ENCODE measurements at places on chromosomes 12 and 14.

DNA sequence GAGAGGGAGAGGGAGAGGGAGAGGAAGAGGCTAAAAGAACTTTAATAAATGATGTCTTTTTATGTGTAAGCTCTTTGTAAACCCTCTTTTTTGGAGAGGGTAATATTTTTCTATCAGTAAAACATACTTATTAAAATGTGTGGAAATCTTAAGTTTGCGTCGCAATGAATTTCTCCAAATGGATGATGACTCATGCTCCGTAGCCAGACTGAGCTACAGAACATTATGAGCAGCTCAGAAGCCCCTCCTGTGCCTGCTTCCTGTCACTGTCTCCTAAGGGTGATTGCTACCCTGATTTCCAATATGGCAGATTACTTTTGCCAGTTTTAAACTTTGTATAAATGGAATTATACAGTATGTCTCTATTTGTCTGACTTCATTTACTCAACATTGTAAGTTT is 13.0 kb upstream of the PYGL start:
- H3K36me3 ChIP-seq: no peaks in the 10 kb centered on the region
- no peaks in the 10 kb centered on the region for H3K27me3 ChIP-seq
- no peak for DNase-seq
- H3K27ac ChIP-seq: no peak overlapping the region

DNA sequence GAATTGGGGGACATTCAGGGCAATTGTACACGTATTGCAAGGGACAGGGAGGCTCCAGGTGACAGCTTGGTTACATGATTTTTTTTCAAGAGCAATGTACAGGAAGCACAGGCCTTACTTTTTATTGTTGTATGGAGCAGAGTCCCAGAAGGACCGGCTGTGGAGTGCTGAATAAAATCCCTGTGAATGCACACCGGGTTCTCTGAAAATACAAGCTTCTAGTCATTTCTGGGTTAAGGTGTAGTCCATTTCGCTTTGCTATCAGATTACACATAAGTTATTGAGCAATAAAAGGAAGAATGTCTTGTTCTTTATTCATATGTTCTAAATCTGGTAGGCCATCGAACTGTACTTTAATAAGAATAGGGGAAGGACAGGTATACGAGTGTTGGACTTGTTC is 52.2 kb downstream of the PDE3A start:
- no peak for DNase-seq
- no peaks in the 10 kb centered on the region for H3K27me3 ChIP-seq
- peaks cover 5% of the 10 kb centered on the region for H3K4me1 ChIP-seq

- no peak for DNase-seq
- H3K27ac ChIP-seq: no peak overlapping the region
- H3K4me1 ChIP-seq: peaks cover 9% of the 10 kb centered on the region
- H3K36me3 ChIP-seq: no peaks in the 10 kb centered on the region
- H3K4me3 ChIP-seq: no peak overlapping the region
- H3K27me3 ChIP-seq: no peaks in the 10 kb centered on the region
Measured at GRCh38 chr14:55336162-55336561, 64.9 kb downstream of the FBXO34 start.

GRCh38 chr12:15774819-15775218 is 14.4 kb downstream of the EPS8 start:
- H3K4me1 ChIP-seq: peaks cover 45% of the 10 kb centered on the region
- H3K36me3 ChIP-seq: no peaks in the 10 kb centered on the region
- DNase-seq: no peak
- H3K27me3 ChIP-seq: no peaks in the 10 kb centered on the region

- no peaks in the 10 kb centered on the region for H3K27me3 ChIP-seq
- H3K36me3 ChIP-seq: peaks cover 6% of the 10 kb centered on the region
- H3K4me1 ChIP-seq: no peaks in the 10 kb centered on the region
- H3K4me3 ChIP-seq: no peak overlapping the region
- no peak for DNase-seq
Measured at GRCh38 chr12:113838896-113839295, 127.2 kb downstream of the RBM19 start.

All from ascending aorta (tissue), 2 donors.